ENCODE measurements at places on chromosomes 7 and 10. TPM values are rescaled to one million over a fixed set of nuclear protein-coding genes. Genes with fewer than 3 reads are reported as not detected.

CFAP69 gene
- total RNA-seq: 11.6 TPM

HMX3 gene
- 1.6 TPM for total RNA-seq

FEZF1 gene
- total RNA-seq: 0.09 TPM

ZNF804B gene
- total RNA-seq: not detected

POM121 gene
- total RNA-seq: 46.7 TPM

SFMBT2 gene
- 19.8 TPM for total RNA-seq

PHYHIPL gene
- total RNA-seq: 0.20 TPM

CAMK2B gene
- total RNA-seq: 0.23 TPM

ADCY1 gene
- 1.5 TPM for total RNA-seq

NEURL1 gene
- total RNA-seq: 4.9 TPM

CALML3 gene
- total RNA-seq: not detected

COL13A1 gene
- total RNA-seq: 2.5 TPM

OPN1SW gene
- total RNA-seq: not detected

INHBA gene
- total RNA-seq: 17.9 TPM

Measured in mucosa of gallbladder (tissue), 1 donor.